ENCODE measurements at places on chromosomes 13 and 19. TPM values are rescaled to one million over a fixed set of nuclear protein-coding genes. Genes with fewer than 3 reads are reported as not detected.

GRCh38 chr13:94419304-94419924, 60.1 kb downstream of the DCT start:
- no peak for DNase-seq

DNA sequence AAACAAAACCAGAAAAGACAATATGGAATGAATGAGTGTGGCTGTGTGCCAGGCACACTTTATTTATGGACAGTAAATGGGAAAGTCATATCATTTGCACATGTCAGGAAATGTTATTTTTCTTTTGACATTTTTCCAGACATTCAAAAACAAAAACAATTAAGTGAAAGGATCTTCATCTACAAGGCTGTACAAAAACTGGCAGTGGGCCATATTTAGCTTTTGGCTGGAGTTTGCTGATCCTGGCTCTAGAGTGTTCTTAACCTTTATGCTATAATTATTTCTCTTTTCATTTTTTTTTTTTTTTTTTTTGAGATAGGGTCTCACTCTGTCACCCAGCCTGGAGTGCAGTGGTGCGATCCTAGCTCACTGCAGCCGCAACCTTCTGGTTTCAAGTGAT, 6.5 kb upstream of the TNFSF9 start:
- no peak for DNase-seq

DNA sequence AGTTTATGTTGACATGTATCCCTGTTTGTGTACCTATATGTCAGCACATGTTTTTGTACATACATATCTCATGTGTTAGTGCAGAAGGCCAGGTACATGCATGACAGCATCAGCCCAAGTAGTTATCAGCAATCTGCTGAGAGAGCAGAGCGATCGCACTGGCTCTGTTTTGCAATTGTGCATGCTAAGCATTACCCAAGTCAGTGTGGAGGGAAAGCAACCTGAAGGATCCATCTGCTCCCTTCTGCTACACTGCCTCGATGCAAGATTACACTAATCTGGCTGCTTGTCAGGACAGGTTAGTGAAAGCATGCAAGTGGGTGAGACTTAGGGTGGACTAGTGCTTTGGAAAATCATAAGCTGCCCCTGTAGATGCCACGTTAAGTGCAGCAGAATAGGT, 211.8 kb downstream of the PCCA start:
- no peak for DNase-seq

DNA sequence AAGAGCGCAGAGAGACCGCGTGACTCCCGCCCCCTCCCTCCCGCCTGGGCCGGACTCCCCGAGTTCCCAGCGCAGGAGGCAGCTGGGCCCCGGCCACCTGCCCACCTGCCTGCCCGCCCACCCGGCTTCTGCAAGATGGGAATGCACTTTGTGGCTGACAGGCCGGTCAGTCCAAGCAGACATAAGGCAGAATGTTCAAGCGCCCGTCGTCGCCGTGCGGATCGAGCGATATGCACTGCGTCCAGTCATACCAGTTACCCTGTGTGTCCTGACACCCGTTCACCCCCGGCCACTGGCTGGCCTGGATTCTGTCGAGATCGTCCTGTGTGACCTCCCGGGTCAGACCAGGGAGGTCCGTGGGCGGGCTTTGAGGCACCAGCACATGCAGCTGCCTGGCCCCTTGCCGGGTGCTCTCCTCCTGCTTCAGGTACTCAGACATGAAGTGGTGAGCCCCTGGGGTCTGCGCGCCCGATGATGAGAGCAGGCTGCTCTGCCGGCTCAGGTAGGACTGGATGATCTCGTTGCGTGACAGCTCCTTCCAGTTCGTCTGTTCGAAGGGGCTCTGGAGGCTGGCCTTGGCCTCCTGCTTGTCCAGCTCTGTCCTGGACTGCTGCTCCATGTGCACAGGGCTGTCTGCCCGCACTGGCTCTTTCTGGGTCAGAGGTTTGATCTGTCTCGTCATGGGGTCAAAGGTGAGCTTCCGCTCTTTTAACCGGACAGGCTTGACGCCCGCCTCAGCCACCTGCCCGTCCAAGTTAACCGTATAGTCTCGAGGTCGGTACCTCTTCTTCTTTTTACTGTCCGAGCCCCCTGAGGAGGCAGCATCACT, 3.9 kb upstream of the SLC35E1 start:
- DNase-seq: no peak

- DNase-seq: no peak
Observed at GRCh38 chr19:38247126-38247525, 9.0 kb downstream of the PPP1R14A start.

DNA sequence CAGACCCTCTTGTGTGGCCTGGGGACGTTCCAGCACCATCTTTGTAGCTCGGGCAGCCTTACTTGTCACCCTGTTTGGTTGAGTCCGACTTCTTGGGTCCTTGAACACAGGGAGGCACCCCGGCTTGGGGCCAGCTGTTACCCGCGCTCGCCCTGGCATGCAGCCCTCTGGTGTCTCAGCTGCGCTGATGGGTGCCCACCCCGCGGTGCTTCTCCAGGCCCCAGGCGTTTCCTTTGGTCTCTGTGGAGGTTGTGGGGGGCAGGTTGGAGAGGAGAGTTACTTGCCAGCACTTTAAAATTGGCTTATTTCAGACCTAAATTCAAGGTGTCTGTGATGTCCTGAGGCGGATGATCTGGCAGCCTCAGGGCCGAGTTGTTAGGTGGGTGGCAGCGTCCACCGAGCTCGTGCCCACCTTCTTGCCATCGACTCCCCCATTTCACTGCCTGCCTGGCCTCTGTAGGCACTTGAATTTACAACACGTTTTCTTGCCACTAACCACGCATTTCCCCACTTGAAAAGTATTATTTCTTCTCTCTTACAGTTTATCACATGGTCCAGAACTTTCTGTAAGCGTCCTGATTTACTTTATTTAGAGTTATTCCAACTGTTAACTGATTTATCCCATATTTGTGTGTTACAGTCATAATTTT, 16.9 kb downstream of the UBAC2 start:
- no peak for DNase-seq

DNA sequence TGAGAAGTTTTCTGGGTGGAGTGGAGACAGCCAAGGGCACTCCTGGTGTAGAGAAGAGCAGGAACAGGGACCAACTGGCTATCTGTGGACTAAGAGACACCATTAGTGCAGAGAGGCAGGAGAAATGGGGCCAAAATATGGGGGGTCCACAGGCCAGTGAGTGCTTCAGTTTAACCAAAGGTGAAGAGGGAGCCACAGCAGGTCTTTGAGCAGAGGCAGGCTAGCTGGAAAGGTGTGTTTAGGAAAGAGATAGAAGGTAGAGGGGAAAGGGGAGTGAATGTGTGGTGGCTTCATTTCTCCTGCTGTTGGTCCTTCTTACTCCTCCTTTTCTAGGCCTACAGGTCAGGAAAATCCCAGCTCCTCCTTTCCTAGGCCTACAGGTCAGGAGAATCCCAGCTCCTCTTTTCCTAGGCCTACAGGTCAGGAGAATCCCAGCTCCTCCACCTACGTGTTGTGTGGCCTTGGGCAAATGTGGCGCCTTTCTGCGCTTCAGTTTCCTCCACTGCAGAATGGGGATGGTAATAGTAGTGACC, 1.5 kb downstream of the TMEM238 start:
- DNase-seq: no peak

MBOAT7 gene
- polyA plus RNA-seq: 218 TPM

CNFN gene
- polyA plus RNA-seq: 2.2 TPM

ZNF568 gene
- polyA plus RNA-seq: 8.1 TPM

FOXA3 gene
- 1.7 TPM for polyA plus RNA-seq

Measured in testis (tissue), 5 donors.